ENCODE measurements at places on chromosomes 7 and 10. TPM values are rescaled to one million over a fixed set of nuclear protein-coding genes. Genes with fewer than 3 reads are reported as not detected.

Gene TCF7L2
- polyA plus RNA-seq, result 41.2 TPM

Gene FXYD4
- polyA plus RNA-seq, result 1.5 TPM

Gene TMEM229A
- 0.20 TPM for polyA plus RNA-seq

Gene DLX5
- polyA plus RNA-seq, result 0.23 TPM

Gene ATOH7
- polyA plus RNA-seq, result 1.6 TPM

Gene TFR2
- polyA plus RNA-seq, result 1.5 TPM

Gene PTPN20
- 2.2 TPM for polyA plus RNA-seq

Gene CHN2
- 21.8 TPM for polyA plus RNA-seq

Gene TNS3
- polyA plus RNA-seq, result 120 TPM

Gene NEUROD6
- polyA plus RNA-seq, result not detected

Gene RFC2
- polyA plus RNA-seq, result 31.4 TPM

Gene GTF2IRD2
- polyA plus RNA-seq, result 39.2 TPM

Gene CALCR
- polyA plus RNA-seq, result 1.2 TPM

Gene LIPN
- not detected for polyA plus RNA-seq

Gene GCK
- polyA plus RNA-seq, result 2.4 TPM

Gene CRHR2
- polyA plus RNA-seq, result not detected

Gene MYH16
- 0.03 TPM for polyA plus RNA-seq

Gene VAX1
- polyA plus RNA-seq, result not detected

Gene C10orf143
- 6.0 TPM for polyA plus RNA-seq

Gene CDNF
- 2.9 TPM for polyA plus RNA-seq

Gene PPP1R9A
- polyA plus RNA-seq, result 34.0 TPM

Gene TRIM50
- polyA plus RNA-seq, result 0.31 TPM

Gene GFRA1
- polyA plus RNA-seq, result 26.6 TPM

Gene KLF6
- polyA plus RNA-seq, result 43.5 TPM
